Left ventricle myocardium superior (tissue), 1 donor: ENCODE measurements at places on chromosomes 2 and 18.
A peak's percentile ranks its signal among the peaks of the same experiment; 100 is the strongest.

DNA sequence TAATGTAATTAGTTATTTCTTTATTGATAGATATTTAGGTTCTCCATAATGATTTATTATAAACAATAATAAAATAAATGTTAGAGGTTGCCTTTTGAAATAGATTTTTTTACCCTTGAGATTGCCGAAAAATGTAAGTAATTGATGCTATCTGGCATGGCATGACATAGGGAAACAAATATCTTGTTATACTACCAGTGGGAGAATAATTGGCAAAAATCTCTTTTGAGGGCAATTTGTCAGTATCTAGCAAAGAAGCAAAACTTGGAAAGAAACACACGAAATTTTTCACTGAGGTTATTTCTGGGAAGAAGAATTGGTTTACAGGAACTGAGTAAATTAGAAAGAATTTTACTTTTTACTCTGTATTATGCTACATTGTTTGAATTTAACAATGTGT, 547.2 kb upstream of the SETBP1 start:
- no peak for DNase-seq

GRCh38 chr18:59189008-59189407, 30.9 kb upstream of the GRP start:
- DNase-seq, result no peak

GRCh38 chr2:46876741-46877384, 38.7 kb downstream of the MCFD2 start:
- peak; percentile 61 for DNase-seq

GRCh38 chr2:231640641-231641111, 48.0 kb downstream of the TEX44 start:
- peak; percentile 67 for DNase-seq

GRCh38 chr2:60926741-60927552, 45.6 kb downstream of the REL start:
- no peak for DNase-seq

DNA sequence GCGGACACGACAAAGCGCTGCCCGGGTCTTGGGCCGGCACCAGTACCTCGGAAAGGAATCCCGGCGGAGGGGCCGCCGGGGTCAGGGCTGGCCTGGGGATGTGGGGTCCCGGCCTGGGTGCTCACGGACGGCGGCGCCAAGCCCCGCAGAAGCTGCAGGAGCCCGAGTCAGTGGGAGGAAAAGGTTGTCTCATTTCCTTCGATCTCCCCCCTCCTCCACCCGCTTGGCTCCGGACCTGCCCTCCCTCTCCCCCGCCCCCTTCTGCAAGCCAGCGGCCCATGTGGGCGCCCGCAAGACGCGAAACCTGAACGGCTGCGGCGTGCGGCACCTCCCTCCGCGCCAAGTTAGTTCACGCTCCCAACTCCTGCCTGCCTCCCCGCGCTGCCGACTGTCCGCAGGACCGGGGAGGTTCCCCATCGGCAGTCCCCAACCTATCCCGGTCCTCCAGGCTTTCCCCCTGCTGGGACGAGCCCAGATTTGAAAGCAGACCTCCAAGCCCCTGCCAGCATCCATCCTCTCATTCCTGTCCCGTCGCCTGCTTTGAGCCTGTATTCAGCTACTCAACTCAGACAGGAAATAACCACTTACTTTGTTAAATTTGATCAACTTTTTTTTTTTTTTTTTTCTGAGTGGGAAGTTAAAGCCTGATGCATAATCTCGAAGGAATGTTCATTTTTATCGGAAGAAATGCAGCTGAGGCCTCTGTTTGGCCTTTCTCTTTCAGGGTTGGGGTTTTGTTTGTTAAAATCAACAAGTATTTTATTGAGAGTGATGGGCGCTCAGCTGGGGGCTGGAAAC, at the start of gene EVA1A:
Gene EVA1A, minus strand, starts transcription at position 172 of the 798 bp plus-strand sequence. CDS start 42,799 bp downstream, outside the sequence.
- peak; percentile 50 for DNase-seq

- no peak for DNase-seq
These were observed 171.7 kb downstream of the ACTR3 start for GRCh38 chr2:114061566-114062098.

GRCh38 chr2:120587279-120587996, 148.2 kb upstream of the GLI2 start:
- DNase-seq, result peak; percentile 39

DNA sequence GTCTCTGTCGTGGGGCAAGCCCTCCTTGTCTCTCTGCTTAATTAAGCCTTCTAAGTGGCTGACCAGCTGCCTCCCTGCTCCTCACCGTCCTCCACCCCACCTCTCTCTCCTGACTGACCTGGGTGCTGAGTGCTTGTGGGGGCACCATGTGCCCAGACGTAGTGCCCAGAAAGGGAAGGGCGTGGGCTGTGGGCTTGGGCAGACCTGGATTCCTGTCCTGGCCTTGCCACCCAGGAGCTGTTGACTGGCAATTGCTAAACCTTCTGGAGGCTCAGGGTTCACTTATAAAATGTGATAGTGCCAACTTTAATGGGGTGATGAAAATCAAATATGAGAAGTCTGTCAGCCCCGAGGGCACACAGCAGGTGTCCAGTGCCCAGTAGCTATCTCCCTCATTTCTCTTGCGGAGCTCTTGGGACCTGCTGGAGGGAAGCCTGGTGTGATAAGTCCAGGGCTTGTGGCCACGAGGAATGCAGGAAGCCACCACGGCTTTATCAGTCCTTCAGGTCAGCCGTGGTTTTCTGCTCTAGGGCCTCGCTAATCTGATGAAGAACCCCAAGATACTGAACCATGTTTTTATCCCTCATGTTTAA, 22.0 kb upstream of the INHBB start:
- DNase-seq, result no peak

DNA sequence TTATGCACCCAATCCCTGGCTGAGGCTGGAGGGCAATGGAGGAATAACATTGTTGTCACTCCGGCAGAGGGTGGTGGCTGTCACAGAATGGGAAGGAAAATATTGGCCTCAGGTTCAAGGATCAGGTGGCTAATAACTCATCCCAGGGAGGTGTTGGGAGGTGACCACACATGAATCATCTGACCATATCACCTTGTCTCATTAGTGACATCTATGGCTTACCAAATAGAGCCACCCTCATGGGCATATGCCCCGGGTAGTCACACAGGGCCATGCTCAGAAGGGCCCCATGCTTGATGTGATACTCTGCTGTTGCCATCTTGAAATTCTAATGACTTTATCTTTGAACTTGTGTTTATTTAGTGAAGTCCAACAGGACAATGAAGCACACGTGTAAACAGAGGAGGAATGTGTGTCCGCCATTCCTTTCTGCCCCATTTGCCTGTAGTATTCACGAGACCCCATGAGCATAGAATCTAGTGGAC, 27.5 kb upstream of the HK2 start:
- no peak for DNase-seq

GRCh38 chr2:191233533-191233932, 11.7 kb upstream of the MYO1B start:
- no peak for DNase-seq

GRCh38 chr2:85119900-85120299, 13.3 kb upstream of the TCF7L1 start:
- DNase-seq, result no peak

- DNase-seq, result no peak
These were observed 2.6 kb downstream of the SFTPB start for GRCh38 chr2:85665264-85665937.

GRCh38 chr18:44866103-44866502, 185.4 kb downstream of the SETBP1 start:
- no peak for DNase-seq

DNA sequence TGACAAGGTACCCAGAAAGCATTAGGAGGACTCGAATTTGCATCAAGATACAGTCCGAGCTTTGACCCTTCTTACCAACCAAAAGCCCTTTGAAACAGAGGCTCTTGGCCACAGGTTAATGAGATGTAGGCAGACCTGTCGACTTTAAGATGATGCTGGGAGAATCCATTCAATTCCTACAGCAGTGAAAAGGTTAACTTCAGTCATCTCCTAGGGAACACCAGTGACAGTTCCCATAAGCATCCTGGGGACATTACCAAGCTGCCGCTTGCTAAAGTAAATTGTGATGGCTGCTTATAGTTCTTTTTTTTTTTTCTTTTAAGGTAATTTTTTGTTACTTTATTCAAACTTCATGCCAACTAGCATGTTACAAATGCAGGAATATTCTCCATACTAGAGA, 379.3 kb downstream of the SOX11 start:
- DNase-seq, result no peak

DNA sequence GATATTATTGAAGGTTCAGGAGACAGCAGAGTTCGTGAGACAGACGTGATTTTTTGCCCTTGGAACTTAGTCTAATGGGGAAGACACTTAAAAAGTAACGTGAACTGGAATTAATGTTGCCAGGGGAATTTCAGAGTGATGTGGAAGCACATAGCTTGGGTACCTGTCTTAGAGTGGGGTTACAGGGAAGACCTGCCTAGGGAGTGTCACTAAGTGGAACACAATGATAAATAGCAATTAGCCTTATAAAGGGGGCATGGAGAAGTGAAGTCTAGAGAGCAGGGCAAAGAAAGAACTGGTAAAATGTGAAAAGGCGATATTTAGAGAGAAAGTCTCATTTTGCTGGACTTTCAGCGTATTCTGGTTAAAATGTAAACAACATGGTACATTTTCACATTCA, 306.0 kb upstream of the TCF4 start:
- DNase-seq, result no peak

DNA sequence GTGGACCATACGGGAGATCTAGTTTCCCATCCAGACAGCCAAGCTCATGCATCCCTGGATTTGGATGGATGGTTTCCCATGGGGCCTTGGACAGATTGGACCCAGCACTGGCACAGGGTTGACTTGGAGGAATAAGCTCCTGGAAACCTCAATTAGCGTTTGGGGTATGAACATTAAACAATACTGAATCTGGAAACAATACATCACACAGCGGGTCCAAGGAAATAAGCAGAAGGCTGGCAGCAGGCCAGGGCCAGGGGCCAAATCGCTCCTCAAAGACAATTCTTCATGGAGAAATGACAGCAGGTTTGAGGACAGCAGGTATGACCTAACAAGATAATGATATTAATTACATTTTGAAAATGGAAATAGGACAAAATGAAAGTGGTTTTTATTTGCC, 540.6 kb downstream of the RIT2 start:
- DNase-seq, result peak; percentile 30

- DNase-seq, result no peak
These were observed 150.3 kb upstream of the ETAA1 start for GRCh38 chr2:67246791-67247190.

GRCh38 chr2:29057006-29057405, 17.3 kb downstream of the PCARE start:
- DNase-seq, result no peak

DNA sequence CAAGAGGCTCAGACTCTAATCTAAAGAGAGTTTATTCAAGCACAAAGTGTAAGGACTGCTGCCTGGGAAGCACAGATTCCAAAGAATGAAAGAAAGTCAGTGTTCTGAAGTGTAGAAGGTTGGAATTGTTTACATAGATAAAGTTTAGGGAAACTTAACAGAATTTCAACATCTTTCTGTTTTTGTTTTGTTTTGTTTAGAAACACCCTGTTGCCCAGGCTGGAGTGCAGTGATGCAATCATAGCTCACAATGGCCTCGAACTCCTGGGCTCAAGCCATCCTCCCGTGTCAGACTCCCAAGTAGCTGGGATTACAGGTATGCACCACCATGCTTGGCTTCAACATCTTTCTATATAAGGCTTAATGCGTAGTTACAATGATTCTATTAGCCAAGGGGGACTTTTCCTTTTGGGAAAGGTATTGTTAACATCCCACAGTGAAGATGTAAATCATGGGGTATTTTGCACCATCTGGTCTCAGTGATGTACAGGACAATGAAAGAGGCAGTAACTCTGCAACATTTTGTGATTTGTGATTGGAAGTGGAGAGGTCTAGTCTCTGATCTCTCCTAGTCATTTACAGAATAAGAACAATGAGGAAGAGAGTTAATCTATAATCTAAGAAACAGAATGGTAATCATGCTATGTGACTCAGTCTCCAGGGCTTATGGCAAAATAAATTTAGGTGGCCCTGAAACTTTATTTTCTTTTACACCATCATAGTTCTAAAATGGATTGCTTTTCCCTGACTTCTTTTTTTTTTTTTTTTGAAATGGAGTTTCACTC, 45.6 kb upstream of the MSH6 start:
- no peak for DNase-seq
